SJSA1 (cell line): ENCODE measurements at places on chromosomes 13 and 19.

DNA sequence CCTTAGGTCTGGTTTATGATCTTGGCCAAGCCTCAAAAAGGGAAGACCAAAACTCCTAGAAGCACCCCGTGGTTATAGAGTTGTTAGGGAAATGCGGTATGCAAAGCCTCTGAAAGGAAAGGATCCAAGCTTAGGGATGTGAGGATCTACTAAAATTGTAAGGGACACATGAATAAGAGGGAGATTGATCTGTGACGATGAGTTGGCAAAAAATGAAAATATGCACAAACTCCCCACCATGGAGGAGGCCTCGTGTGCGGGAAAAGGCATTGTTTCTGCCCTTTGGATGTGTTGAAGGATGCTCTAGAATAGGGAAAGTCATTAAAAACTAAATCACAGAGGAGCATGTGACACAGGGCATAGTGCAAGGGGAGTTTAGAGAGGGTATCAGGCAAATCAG lies 88.7 kb upstream of the UBL3 start:
- no peaks in the 10 kb centered on the region for H3K4me1 ChIP-seq
- no peak overlapping the region for H3K4me3 ChIP-seq
- no peak for DNase-seq
- no peak overlapping the region for H3K27ac ChIP-seq

DNA sequence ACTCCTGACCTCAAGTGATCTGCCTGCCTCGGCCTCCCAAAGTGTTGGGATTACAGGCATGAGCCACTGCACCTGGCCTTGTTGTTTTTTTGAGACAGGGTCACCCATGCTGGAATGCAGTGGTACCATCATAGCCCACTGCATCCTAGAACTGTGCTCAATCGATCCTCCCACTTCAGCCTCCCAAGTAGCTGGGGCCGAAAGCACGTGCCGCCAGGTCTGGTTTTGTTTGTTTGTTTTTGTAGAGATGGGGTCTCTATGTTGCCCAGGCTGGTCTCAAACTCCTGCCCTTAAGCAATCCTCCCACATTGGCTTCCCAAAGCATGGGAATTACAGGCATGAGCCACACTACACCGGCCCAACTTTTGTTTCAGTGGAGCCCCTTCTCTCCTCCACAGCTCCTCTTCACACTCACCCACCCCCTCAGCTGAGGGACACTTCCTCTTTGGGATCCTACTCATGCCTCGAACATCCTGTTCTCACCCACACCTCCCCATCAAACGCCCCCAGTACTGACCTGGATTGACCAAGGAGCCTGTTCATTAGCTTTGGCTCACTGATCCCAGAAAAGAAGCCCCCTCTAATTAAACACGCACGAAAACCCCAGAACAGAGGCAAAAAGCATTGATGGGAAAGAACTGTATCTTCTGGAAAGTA lies 12.8 kb upstream of the CERS4 start:
- DNase-seq = no peak
- H3K27ac ChIP-seq = no peak overlapping the region
- no peaks in the 10 kb centered on the region for H3K4me1 ChIP-seq
- H3K36me3 ChIP-seq = no peaks in the 10 kb centered on the region
- H3K4me3 ChIP-seq = no peak overlapping the region

- H3K4me3 ChIP-seq = peak overlapping the region; percentile 94
- peaks cover 62% of the 10 kb centered on the region for H3K36me3 ChIP-seq
- peaks cover 34% of the 10 kb centered on the region for H3K4me1 ChIP-seq
- DNase-seq = no peak
Observed at GRCh38 chr19:3983936-3984583, 1.2 kb downstream of the EEF2 start.

- H3K4me1 ChIP-seq = no peaks in the 10 kb centered on the region
- peak; percentile 64 for DNase-seq
- H3K36me3 ChIP-seq = no peaks in the 10 kb centered on the region
Observed at GRCh38 chr13:96075953-96076543, 13.9 kb upstream of the HS6ST3 start.

DNA sequence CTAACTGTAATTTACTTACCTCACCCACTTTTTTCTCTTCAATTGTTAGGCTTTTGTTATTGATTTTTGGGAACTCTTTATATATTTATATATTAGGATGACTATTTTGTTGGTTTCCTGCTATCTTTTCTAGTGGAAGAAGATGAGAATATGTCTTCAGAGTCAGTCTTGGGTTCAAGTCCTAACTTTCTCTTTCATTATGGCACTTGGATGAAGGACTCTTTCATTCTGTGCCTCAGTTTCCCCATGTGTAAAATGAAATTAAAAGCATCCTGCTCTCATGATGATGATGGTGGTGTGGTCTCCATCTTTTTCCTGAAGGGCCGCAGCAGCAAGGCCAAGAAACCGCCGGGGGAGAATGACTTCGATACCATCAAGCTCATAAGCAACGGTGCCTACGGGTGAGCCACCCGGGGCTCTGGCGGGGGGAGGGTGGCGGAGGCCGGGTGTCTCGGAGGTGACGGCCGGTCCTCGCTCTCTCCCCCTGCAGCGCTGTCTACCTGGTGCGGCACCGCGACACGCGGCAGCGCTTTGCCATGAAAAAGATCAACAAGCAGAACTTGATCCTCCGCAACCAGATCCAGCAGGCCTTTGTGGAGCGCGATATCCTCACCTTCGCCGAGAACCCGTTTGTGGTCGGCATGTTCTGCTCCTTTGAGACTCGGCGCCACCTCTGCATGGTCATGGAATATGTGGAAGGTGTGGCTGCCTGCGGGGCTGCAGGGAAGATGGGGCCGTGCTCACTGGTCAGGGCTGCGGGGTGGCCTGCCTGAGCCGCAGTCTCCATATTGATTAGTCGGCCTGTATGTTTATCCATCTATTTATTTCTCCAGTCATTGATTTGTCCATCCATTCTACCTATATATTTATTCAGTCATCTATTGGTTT lies 20.0 kb downstream of the MAST1 start:
- H3K27me3 ChIP-seq = no peaks in the 10 kb centered on the region
- H3K4me1 ChIP-seq = no peaks in the 10 kb centered on the region
- no peak overlapping the region for H3K4me3 ChIP-seq
- DNase-seq = no peak
- no peak overlapping the region for H3K27ac ChIP-seq
- H3K36me3 ChIP-seq = no peaks in the 10 kb centered on the region

DNA sequence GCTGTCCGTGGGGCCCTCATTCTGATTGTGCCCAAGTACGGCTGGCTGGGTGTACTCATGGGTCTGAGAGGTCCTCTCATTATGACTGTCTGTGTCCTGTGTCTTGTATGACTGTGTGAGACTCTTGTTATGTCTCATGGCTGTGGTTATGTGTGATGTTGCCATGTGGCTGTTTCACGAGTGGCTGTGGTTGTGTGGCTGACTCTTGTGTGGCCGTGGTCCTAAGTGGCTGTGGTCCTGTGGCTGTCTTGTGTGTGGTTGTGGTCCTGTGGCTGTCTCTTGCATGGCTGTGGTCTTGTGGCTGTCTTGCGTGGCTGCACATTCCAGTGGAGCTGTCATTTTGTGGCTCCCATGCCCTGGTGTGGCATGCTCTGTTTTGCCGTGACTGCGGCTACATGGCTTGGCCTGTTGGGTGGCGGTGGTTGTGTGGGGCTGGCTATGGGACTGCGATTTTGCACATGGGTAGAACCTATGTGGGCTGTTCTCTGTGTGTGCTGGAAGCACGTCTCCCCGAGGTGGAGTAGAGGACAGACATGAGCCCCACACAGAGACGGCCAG lies 2.5 kb downstream of the LYL1 start:
- no peaks in the 10 kb centered on the region for H3K27me3 ChIP-seq
- H3K4me3 ChIP-seq = no peak overlapping the region
- peaks cover 9% of the 10 kb centered on the region; the same call in 1 of the 2 replicates for H3K36me3 ChIP-seq
- no peak for DNase-seq

GRCh38 chr13:35618565-35619083 lies 142.1 kb upstream of the MAB21L1 start:
- H3K4me3 ChIP-seq = no peak overlapping the region
- H3K36me3 ChIP-seq = no peaks in the 10 kb centered on the region
- H3K4me1 ChIP-seq = no peaks in the 10 kb centered on the region
- H3K27ac ChIP-seq = no peak overlapping the region
- no peak for DNase-seq

DNA sequence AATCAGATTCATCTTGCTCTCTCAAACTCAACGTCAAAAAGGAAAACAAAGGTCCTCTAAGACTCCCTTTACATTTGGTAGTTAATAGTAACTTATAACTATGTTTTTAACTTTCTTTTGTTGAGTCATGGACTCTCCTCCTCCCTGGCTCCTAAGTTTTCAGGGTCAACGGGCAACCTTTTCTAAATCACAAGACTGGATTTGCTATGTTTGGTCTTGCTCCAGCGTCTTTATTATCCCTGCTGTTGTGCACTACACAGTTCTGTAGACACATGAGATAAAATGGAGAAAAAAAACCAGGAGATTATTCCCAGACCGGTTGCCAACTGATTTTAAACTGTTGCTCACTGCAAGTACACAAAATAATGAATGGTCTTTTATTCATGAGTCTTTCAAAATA lies 1.9 kb upstream of the ITM2B start:
- H3K36me3 ChIP-seq = peaks cover 6% of the 10 kb centered on the region
- no peaks in the 10 kb centered on the region; the same call in 1 of the 2 replicates for H3K27me3 ChIP-seq
- no peak overlapping the region for H3K4me3 ChIP-seq

DNA sequence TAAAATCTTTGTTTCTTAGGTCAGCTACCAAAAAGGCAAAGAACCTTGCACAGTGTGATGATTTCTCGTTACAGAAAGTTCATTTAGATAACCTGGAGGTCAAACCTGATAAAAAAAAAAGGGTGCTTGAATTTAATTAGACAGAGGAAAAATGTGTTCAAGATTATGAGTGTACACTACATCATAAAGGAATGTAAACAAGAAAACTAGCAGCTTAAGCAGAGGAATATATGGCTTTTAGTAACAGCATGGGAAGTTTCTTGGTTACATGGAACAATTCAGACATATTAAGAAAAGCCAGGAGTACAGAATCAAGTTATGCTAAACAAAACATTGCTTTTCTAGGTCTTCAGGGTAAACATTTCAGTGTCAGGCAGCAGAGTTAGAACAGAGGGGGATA lies 32.9 kb downstream of the ING1 start:
- H3K4me3 ChIP-seq = no peak overlapping the region
- peak; percentile 65 for DNase-seq
- no peaks in the 10 kb centered on the region for H3K27me3 ChIP-seq
- H3K36me3 ChIP-seq = no peaks in the 10 kb centered on the region

- H3K4me1 ChIP-seq = peaks cover 12% of the 10 kb centered on the region
- H3K4me3 ChIP-seq = peak overlapping the region; percentile 58
- no peak overlapping the region for H3K27ac ChIP-seq
- no peaks in the 10 kb centered on the region for H3K27me3 ChIP-seq
Observed at GRCh38 chr13:32426191-32426989, 1.5 kb downstream of the N4BP2L1 start.

- H3K27me3 ChIP-seq = no peaks in the 10 kb centered on the region
- no peak overlapping the region for H3K27ac ChIP-seq
- H3K4me3 ChIP-seq = no peak overlapping the region
- 0 out of 2 replicates have a peak, but pooled peaks cover 3% of the 10 kb centered on the region for H3K36me3 ChIP-seq
Observed at GRCh38 chr13:30898070-30898469, 8.0 kb upstream of the MEDAG start.

DNA sequence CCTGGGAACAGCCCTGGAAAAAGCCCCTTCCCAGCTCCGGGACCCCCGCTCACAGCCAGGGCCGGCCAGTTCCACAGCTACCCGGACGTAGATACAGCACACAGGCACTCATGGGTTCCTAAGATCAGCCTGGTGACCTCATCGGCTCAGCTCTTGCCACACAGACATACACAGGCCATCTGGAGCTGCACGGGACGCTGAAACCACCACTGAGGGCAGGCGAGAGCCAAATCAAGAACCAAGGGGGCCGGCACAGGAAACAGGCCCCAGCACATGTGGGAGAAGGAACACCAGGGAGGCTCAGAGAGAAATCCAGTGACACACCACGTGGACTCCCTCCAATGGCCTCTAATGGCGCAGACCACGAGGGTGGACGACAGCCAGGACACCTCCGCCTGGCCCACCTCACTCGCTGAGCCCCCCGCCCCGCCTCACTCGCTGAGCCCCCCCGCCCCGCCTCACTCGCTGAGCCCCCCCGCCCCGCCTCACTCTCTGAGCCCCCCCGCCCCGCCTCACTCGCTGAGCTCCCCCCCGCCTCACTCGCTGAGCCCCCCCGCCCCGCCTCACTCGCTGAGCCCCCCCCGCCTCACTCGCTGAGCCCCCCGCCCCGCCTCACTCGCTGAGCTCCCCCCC lies 69.7 kb upstream of the C13orf46 start:
- peaks cover 14% of the 10 kb centered on the region for H3K4me1 ChIP-seq
- H3K27me3 ChIP-seq = no peaks in the 10 kb centered on the region
- peaks cover 22% of the 10 kb centered on the region for H3K36me3 ChIP-seq
- peak; percentile 93 for DNase-seq
- H3K4me3 ChIP-seq = peak overlapping the region; percentile 9

- H3K27ac ChIP-seq = no peak overlapping the region
- no peaks in the 10 kb centered on the region for H3K36me3 ChIP-seq
- no peak for DNase-seq
- no peak overlapping the region for H3K4me3 ChIP-seq
- no peaks in the 10 kb centered on the region for H3K27me3 ChIP-seq
Observed at GRCh38 chr13:50915565-50915964, 6.0 kb downstream of the RNASEH2B start.
